Femur (tissue), 1 donor: ENCODE measurements at places on chromosomes 2 and 18.

- peak; percentile 52 for DNase-seq
These were observed 20.3 kb upstream of the KIDINS220 start for GRCh38 chr2:8857709-8858108.

GRCh38 chr2:138997346-138997745, 217.2 kb upstream of the NXPH2 start:
- DNase-seq, result no peak

DNA sequence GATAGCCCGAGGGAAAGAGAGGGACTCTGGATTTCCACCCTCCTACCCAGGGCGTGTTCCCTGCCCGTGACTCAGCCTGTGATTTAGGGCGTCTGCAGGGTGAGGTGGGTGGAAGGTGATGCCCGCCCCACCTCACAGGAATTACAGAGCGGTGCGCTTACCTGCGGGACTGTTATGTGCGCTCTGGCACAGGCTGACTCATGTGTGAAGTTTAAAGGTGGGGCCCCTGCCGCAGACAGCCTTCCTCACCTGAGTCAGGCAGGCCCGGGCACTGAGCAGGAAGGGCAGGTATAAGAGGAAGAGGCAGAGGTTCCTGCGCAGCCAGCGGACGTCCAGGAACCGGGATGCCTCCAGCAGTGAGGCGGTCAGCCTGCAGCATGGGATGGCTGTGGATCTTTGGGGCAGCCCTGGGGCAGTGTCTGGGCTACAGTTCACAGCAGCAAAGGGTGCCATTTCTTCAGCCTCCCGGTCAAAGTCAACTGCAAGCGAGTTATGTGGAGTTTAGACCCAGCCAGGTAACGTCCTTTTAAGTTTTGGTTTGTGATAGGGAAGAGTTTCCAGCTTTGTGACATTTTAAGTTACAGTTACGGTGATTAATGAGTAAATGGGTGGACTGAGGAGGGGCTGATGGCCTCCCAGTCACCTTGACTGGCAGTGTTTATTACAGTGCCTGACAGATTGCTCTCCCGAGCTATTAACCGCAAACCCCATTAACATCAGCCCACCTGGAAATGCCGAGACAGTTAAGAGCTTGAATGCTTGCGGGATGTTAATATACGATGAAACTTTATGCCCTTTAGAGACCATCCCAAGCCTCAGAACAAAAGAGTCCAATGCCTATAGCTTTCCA, 141.6 kb upstream of the TTC39C start:
- no peak for DNase-seq

DNA sequence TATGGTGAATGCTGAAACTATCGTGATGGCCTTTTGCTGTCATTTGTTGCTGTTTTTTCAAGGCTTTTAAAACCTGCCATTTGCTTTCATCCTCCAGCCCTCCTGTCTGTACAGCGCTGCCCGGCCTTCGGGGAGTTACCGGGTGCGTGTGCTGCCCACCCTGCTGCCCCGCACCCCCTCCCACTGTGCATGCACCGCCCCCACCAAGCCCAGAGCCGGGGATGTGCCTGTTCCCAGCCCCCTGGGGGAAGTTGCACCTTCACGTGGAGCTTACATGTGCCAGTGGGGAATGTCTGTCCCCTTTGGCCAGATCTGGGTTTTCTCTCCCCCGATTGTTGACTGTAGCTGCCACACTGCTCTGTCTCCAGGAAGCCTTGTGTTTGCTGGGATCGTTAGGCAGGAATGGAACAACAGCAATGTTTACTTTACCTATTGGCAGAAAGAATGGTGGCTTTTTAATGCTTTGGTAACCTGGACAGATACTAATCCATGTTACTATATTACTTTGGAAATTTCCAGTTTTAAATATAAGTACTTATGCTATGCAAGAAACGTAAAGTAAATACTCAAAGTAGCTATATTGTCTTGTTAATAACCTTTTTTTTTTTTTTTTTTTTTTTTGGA, 64.8 kb upstream of the RBM44 start:
- no peak for DNase-seq

DNA sequence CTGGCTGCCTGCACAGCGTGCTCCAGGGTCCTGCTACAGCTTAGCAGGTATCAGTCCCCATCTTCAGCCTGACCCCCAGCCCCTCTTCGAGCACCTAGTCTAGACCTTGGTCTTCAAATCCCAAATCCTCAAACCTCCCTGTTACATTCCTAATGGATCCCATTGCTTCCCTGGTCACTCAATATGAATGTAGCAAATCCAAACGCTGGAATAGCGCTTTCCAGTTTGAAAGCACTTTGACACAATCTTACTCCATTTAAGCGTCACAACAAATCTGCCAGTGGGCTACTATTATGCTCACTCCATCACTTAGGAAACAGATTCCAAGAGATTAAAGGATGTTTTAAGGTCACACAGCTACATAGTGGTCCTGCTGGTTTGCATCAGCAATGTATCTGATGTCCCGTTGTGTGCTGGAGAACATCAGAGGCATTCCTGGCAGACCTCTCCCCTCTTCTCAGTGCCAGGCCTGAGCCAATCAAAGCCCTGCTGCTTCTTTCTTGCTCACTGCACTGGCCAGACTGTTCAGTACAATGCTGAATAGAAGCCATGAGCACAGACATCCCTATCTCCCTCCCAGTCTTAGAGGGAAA, 11.1 kb upstream of the INO80C start:
- no peak for DNase-seq

DNA sequence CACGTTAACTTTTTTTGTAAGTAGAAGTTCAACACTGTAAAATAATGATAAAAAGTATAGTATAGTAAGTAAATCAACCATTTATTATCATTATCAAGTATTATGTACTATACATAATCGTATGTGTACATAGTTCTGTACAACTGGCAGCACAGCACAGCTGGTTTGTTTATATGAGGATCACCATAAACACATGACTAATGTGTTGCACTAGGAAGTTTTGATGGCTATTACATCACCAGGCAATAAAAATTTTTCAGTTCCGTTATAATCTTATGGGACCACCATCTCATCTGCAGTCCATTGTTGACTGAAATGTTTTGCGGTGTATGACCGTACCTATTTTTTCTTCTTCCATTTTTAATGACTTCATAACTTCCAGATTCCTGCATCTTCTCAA, 39.2 kb upstream of the ZNF385B start:
- no peak for DNase-seq

GRCh38 chr2:99939135-99939534, 203.3 kb downstream of the AFF3 start:
- DNase-seq, result no peak

GRCh38 chr2:68196120-68196716, 38.5 kb downstream of the PNO1 start:
- DNase-seq, result peak; percentile 23

GRCh38 chr2:195622966-195623365, 34.1 kb upstream of the SLC39A10 start:
- DNase-seq, result no peak

DNA sequence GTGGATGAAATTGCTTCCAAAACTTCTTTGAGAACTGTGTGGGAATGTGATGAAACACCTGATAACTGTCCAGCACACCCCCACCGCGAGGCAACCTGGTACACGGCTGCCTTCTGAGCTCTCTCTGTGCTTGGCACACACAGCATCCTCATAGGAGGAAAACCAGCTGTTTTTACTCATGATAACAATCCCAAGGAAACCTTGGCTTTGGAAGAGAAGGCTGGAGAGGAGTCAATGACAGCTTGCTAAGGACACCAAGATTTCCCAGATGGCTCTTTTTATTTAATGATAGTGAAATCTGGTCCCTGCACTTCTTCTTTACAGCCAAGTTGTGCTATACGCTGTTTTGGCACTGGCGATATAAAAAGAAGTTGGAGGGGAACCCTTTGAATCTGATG, 232.5 kb upstream of the FN1 start:
- DNase-seq, result peak; percentile 39

- DNase-seq, result no peak
These were observed 35.9 kb upstream of the SLC14A1 start for GRCh38 chr18:45688113-45688512.

GRCh38 chr18:23662309-23663263, at the start of gene ANKRD29:
Gene ANKRD29 (minus strand): TSS chr18:23662911. CDS start chr18:23662730, 181 bp downstream.
- peak; percentile 47 for DNase-seq

DNA sequence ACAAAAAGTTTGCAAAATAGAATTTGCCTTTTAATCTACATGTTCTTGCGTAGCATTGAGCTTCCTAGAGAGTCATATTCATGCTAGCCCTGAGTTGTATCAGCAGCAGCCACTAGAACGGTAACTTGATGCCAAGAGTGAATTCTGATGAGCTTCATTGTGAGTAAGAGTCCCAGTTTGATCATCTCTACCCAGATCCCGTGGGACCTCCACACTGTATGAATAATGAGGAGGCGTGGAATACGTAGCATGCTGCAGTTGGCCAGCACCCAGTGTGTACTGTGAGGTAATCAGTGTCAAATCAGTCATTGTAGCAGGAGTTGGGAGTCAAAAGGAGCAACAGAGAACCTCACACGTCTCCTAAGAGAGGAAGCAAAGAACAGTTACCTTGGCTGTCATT, 197.9 kb downstream of the NEDD4L start:
- DNase-seq, result no peak

DNA sequence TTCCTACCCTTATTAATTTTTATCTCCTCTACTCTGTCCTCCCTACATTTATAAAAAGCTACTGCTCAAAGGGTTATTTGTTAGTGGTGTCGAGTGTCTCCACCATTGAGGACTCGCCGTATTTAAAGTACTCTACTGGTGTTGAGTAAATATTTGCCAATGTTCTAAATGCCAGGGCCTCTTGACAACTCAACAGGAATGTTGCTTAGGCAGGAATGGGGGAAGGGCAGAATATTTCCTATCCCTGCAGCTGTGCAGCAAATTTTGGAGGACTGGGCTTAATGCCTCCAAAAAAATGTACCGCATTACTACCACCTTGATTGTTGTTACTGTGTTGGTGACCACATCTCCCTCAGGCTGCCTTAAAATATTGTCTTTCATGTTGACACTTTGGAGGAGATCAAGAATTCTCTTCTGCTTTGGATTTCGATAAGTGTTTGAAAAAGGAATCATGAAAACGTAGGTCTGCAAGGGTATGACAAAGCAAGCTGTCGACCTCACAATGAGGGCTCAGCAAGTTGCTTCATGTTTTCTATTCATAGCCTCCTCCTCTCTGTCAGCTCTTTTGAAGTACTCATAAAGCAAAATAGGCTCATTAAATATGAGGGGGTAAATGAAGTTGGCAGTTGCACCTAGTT, 84.3 kb downstream of the EFEMP1 start:
- DNase-seq, result no peak

- no peak for DNase-seq
These were observed 172.8 kb downstream of the DCDC2C start for GRCh38 chr2:3876221-3876620.

GRCh38 chr2:239337877-239338484, 62.8 kb downstream of the HDAC4 start:
- DNase-seq, result no peak

- DNase-seq, result no peak
These were observed 43.7 kb downstream of the SATB2 start for GRCh38 chr2:199414001-199414400.

DNA sequence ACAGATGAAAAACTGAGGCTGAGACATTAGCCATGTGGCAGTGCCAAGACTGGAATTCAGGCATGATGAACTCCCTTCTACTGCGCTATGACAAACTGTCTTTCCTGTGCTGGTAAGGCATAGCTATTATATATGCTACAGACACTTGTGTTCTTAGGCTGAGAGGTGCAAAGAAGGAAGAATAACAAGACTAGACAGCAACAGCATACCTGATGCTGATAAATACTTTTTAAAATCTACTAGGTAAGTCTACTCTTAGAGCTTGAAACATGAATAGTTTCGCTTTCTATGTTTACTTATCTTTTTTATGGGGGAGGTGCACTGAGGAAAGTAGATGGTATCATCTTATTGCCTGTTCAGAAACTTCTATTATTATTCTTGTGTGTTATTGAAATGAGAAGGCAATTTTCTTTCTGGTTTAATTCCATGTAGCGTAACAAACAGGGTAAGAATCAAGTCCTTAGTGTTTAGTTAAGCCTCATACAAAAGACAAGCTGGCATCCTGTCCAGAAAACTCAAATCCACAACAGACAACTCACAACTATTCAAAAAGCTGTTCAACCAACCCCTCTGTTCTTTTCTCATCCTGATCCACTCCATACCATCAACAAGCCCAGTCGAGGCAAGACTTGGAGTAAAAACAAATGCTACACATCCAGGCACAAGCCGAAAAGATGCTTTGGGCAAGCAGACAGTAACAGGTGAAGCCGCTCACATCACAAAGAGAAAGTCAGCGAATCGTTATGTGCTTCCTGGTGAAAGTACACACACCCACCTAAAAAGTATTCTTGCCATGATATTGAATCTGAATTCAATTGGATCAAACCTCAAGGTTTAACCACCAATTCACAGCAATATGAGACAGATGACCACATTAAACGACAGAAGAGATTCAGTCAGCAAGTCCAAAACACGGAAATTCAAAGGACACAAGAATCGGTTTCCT, 1.5 kb downstream of the TTC32 start:
- DNase-seq, result no peak

GRCh38 chr2:108124736-108125495, 114.9 kb upstream of the SULT1C3 start:
- DNase-seq, result no peak

DNA sequence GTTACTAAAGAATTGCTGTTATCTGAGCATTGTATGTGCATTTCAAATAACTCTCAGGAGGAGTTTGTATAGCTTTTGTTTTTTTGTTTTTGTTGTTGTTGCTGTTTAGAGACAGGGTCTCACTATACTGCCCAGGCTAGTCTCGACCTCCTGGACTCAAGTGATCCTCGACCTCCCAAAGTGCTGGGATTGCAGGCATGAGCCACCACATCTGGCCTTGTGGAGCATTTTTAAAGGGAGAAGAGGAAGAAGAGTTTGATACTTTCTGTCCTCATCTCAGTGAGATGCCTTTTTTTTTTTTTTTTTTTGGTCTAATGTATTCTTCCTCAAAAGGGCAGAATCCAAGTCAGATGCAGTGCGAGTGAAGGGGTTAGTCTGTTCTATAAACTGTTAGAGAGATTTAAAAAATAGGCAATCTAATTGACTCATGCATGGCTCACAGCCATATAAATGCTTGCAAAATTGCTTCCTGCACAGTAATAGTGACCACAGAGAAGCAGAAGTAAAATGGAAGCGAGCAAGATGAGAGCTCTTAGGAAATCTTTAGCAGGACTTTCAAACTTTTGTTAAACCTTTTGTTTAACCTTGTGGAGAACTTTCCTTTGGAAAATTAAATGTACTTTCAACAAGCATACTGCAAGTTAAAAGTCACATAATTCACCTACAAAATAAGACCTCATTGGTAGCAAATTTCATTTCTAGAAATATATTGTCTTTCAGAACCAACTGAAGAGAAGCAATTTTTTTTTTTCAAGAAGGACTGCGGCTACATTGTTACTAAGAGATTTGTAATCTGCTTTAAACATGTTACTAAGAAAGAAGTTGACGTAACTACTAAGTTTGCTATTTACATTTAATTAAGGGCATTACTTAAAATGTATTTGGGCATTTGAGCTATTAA, 52.3 kb upstream of the ROCK1 start:
- no peak for DNase-seq
